Upper lobe of left lung (tissue), 6 donors: ENCODE measurements at places on chromosomes 1 and 21. TPM values are rescaled to one million over a fixed set of nuclear protein-coding genes. Genes with fewer than 3 reads are reported as not detected.
A peak's percentile ranks its signal among the peaks of the same experiment; 100 is the strongest.

The KLF17 gene
- total RNA-seq, result not detected

The SPATA1 gene
- total RNA-seq, result not detected

The LCE5A gene
- total RNA-seq, result not detected

The LRRC38 gene
- total RNA-seq, result not detected

The ADARB1 gene
- total RNA-seq, result 36.8 TPM

The TSTD1 gene
- total RNA-seq, result 113 TPM

- no peak overlapping the region for H3K4me3 ChIP-seq
- H3K27me3 ChIP-seq, result no peaks in the 10 kb centered on the region
- DNase-seq, result no peak
These were observed 4.3 kb downstream of the PFKL start for GRCh38 chr21:44304011-44304616.

GRCh38 chr1:36845802-36846201 lies 188.5 kb downstream of the GRIK3 start:
- H3K4me1 ChIP-seq, result no peaks in the 10 kb centered on the region
- H3K4me3 ChIP-seq, result no peak overlapping the region
- no peaks in the 10 kb centered on the region for H3K27me3 ChIP-seq
- H3K27ac ChIP-seq, result no peak overlapping the region

GRCh38 chr1:71582673-71583072 lies 501.8 kb upstream of the ZRANB2 start:
- no peaks in the 10 kb centered on the region for H3K27me3 ChIP-seq
- DNase-seq, result no peak
- H3K4me1 ChIP-seq, result no peaks in the 10 kb centered on the region
- no peak overlapping the region for H3K27ac ChIP-seq

- no peaks in the 10 kb centered on the region for H3K36me3 ChIP-seq
- H3K27me3 ChIP-seq, result no peaks in the 10 kb centered on the region
- no peak overlapping the region for H3K27ac ChIP-seq
- DNase-seq, result no peak
These were observed 19.1 kb downstream of the TMEM51 start for GRCh38 chr1:15172405-15173259.

GRCh38 chr1:156281281-156281680 lies 1.3 kb downstream of the SMG5 start:
- peak overlapping the region; percentile 93 for H3K4me3 ChIP-seq
- peaks cover 32% of the 10 kb centered on the region for H3K4me1 ChIP-seq
- peaks cover 30% of the 10 kb centered on the region for H3K36me3 ChIP-seq

DNA sequence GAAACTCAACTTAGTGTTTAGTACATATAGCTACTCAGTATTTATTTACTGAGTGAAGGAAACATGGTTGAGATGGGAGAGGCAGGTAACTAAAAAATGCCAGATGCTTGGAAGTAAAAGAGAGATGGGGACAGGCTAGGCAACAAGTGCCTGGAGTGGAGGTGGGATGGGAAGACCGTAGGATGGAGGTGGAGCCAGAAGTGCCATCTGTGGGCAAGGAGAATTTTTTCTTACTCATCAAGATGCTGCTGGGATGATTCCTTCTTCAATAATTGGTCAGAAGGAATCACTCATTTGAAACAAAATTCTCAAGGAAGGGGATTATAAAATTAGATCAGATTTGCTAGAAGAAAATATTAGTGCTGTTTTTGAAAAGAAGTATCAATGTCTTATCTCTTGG lies 72.9 kb downstream of the IFI44 start:
- no peak for DNase-seq
- H3K36me3 ChIP-seq, result no peaks in the 10 kb centered on the region
- H3K27me3 ChIP-seq, result no peaks in the 10 kb centered on the region
- no peak overlapping the region for H3K4me3 ChIP-seq
- H3K27ac ChIP-seq, result no peak overlapping the region
- H3K4me1 ChIP-seq, result no peaks in the 10 kb centered on the region

GRCh38 chr1:162197041-162197531 lies 127.6 kb downstream of the NOS1AP start:
- H3K4me1 ChIP-seq, result no peaks in the 10 kb centered on the region
- H3K36me3 ChIP-seq, result no peaks in the 10 kb centered on the region
- H3K27ac ChIP-seq, result no peak overlapping the region
- DNase-seq, result no peak
- no peak overlapping the region for H3K4me3 ChIP-seq
